Stimulated activated CD4-positive, alpha-beta T cell treated with anti-CD3 and anti-CD28 coated beads, Interleukin-2, amount 100 ng/mL, for 4 hours (primary cell): ENCODE measurements at places on chromosomes 3 and 15.
A peak's percentile ranks its signal among the peaks of the same experiment; 100 is the strongest.

DNA sequence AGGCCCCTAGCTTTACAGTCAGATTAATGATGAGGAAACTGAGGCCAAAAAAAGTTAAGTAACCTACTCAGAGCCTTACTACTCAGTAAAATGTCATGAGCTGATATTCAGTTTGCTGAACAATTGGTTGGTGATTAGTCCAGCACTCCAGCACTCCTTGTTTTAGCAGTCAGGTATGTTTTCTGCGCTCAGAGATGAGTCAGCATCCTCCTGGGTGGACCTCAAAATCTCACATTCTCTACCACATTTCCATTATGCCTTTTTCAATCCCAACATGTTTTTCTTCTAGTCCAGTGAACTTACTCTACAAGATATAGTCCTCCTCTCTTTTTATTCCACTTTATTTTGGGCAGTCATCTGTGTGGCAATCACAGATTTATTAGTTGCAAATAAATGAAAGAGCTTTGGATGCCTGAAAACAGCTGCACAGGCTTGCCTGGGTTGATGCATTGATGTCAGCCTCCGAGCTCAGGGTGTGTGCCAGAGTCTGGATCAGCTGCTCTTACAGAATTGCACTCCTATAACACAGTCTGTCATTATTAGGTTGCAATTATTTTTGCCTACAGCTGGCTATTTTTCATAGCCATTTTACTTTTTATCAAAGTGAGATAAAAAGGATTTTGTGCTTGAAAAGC lies 133.2 kb downstream of the ARPP21 start:
- DNase-seq, result no peak

DNA sequence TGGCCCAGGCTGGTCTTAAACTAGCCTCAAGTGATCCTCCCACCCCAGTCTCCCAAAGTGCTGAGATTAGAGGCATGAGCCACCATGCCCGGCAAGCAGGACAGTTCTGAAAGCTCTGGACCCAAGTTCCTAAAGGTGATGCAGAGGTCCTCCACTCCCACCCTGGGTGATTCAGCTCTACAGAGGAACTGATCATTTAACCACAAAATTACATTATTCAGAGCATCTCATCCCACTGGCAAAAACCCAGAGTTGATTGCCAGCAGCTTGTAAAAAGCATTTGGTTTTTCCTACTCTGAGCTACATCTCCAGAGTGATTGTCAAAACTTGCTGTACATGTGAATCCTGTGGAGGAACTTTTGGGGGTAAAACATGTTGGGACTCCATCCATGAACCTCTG lies 60.2 kb downstream of the SLTM start:
- DNase-seq, result no peak

GRCh38 chr3:140114789-140115080 lies 179.8 kb downstream of the CLSTN2 start:
- no peak for DNase-seq

GRCh38 chr3:32325201-32325600 lies 66.5 kb upstream of the CMTM7 start:
- no peak for DNase-seq

GRCh38 chr3:14925729-14926591 lies 21.4 kb upstream of the NR2C2 start:
- no peak for DNase-seq

GRCh38 chr3:38601956-38602550 lies 47.4 kb downstream of the SCN5A start:
- no peak for DNase-seq

DNA sequence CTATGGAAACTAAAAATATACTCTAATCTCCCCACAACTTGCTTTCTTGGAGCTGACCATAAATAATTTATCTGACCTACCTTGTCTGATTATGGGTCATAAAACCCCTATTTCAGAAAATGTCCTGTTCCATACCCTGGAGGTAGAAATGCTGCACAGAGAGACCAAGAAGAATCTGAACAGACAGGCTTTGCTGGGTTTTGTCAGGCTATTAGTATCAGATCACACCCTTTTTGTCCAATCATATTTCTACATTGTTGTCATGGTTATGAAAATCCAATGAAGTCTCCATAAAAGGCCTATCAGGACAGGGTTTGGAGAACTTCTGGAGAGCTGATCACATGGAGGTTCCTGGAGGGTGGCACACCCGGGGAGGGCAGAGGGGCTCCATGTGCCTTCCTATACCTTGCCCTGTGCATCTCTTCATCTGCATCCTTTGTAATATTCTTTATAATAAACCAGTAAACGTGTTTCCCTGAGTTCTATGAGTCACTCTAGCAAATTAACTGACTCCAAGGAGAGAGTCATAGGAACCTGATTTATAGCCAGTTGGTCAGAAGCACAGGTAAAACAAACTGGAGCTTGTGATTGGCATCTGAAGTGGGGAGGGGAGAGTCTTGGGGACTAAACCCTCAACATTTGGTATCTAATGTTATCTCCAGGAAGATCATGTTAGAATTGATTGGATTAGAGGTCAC lies 58.1 kb downstream of the NGLY1 start:
- DNase-seq, result no peak

DNA sequence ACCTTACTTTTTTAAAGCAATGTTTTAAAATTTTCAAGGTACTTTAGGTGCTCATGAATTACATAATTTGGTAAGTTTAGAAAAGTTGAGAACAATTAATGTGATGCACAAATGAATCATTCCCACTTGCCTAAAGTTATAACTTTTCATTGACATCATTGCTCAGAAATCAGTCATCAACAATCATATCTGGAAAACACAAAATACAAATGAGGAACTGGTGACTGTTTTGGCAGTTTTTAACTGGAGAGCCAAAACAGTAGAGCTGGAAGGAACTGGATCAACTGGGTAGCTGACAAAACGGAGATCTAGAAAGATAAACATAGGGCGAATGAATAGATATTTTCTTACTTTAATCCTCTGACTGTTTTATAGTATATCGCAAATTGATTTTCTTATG lies 767.1 kb downstream of the IGSF11 start:
- no peak for DNase-seq

DNA sequence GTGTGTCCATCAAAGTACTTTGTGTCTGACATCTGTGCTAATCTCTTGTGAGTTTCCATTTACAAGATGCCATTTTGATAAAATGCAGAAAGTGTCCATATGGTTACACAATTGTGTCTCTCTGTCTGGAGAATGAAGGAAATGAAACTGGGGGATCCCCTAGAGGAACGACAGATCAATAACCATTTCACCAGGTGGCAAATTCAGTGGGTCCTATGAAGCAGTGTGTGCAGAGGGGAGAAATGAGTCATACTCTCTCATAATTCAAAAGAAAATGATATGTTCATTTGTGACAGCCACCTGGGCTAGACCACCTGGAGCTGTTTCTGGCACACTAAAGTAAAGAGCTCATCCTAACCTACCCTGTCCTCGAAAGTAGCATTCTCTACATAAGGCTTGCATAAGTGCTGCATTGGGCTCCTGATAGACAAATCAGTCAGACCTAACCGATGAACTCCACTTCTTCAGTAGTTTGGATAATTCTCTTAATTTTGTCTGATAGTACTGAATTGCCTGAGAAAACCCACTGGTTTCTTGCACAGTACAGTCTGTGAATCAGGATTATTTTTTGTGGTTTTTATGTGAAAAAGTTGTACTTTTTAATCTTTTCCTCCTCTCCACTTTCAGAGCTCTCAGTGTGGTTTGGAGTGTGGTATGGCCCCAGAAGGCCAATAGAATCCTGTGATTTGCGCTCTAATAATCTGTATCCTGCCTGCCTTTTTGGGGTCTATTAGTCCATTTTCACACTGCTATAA lies 10.3 kb upstream of the CD47 start:
- peak; percentile 50 for DNase-seq

GRCh38 chr15:80208758-80209734 lies 43.0 kb downstream of the CTXND1 start:
- no peak for DNase-seq

- no peak for DNase-seq
These were observed 55.9 kb downstream of the PGPEP1L start for GRCh38 chr15:98951493-98952320.
